ENCODE measurements at places on chromosomes 1 and 21. TPM values are rescaled to one million over a fixed set of nuclear protein-coding genes. Genes with fewer than 3 reads are reported as not detected.

Gene TNFRSF9
- total RNA-seq = 149 TPM

Gene ALX3
- total RNA-seq = not detected

Gene FOXD2
- total RNA-seq = not detected

DNA sequence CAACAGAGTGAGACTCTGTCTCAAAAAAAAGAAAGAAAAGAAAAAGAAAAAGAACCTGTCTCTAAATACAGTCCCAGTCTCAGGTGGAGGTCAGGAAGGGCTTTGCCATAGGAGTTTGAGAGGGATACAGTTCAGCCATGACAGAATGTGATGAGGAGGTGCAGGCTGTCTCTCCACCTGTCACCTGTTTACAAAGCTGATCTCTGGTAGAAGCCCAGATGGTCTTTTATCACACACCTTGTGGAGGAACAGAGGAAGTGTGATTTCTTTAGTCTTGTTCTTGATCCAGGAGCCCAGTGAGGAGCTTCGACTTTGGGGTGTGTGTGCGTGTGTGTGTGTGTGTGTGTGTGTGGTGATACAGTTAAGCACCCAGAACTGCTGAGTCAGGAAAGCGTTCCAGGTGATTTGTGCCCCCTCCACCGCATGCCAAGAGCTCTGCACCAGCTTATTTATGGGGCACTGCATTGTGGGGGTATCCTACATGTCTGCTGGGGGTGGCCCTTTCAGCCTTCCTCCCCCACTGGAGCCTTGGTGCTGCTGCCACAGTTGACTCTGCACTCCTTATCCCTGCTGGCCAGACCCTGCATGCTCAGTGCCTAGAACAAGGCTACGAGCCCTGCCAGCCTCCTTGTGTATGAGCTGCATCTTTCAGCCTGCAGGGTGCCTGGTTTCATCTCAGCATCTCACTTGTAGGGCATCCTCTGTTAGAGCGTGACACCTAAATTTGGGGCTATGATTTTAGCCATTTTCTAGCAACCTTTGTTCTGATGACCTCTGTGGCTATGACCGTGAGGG lies 19.3 kb downstream of the DOP1B start:
- DNase-seq = no peak

DNA sequence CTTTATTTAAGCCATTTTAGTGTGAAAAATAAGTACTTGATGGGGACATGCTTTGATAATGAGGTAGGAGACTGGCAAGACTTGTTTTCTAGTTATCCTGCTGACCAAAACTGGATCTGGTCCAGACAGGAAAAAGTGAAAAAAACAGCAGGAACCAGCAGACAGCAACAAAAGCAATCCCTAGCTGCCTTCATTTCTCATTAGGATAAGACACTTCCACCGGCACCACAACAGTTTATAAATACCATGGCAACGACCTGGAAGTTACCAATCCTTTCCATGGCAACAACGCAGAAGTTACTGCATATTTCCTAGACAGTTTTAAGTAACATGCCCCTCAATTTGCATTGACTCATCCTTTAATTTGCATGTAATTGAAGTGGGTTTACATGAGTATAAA lies 993.8 kb upstream of the NCAM2 start:
- DNase-seq = no peak

- no peak for DNase-seq
These were observed 10.9 kb downstream of the POMGNT1 start for GRCh38 chr1:46187106-46187869.

DNA sequence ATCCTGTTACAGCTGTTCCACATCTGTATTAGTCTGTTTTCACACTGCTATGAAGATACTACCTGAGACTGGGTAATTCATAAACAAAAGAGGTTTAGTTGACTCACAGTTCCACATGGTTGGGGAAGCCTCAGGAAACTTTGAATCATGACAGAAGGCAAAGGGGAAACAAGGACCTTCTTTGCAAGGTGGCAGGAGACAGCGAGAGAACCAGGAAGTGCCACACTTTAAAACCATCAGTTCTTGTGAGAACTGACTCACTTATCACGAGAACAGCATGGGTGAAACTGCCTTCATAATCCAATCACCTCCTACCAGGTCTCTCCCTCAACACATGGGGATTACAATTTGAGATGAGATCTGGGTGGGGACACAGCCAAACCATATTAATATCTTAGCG lies 110.3 kb upstream of the TRABD2B start:
- DNase-seq = no peak

DNA sequence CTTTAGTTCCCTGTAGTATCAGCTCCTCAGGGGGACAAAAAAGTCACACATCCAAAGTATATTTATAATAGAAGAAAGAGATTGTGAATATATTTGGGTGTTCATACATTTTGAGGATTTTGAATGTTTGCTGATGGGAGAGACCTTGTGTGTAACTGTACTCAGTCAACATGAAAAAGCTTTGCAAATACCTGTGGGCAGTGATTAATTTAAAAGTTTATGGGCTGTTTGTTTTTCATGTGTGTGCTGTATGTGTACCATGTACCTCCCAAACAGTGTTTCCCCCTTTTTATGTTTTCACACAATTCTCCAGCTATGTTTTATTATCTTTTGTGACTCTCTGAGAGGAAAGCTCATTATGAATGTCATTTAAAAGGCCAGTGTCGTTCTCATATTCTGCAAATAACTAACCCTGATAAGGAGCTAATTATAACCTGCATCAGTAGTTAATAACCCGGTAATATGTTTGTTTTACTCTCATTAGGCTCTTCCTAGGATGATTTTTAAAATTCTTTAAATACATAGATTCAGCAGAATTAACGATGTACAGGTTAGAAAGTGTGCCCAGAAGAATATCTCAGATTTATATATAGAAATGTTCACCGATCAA lies 271.5 kb downstream of the NFIA start:
- no peak for DNase-seq

- no peak for DNase-seq
These were observed 120.1 kb upstream of the TNR start for GRCh38 chr1:175863299-175864050.

DNA sequence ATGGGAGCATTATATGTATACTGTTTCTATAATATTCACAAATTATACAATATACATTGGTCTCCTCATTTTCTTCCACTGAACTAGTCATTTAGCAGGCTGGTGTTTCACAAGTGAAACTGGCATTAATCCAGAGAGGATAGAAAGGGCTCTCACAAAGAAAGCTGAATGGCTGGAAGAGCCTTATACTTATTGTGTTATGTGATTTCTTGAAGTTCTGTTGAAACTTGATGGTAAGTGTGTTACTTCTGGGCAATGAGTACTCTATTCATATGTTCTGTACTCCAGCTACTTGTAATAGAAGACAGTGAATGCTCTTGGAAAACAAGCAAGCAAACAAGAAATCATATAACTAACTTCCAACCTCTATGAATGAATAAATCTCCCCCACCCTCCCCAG lies 14.9 kb downstream of the STX12 start:
- DNase-seq = no peak

GRCh38 chr1:43772978-43773377 lies 65.6 kb downstream of the ST3GAL3 start:
- no peak for DNase-seq

- DNase-seq = no peak
These were observed 60.8 kb downstream of the COL18A1 start for GRCh38 chr21:45465611-45466329.

- no peak for DNase-seq
These were observed 12.3 kb upstream of the TTC39A start for GRCh38 chr1:51342591-51343206.

- DNase-seq = no peak
These were observed 48.1 kb downstream of the STUM start for GRCh38 chr1:226596531-226597165.

- peak; percentile 95 for DNase-seq
These were observed 4.9 kb downstream of the SH3BGRL3 start for GRCh38 chr1:26284597-26285347.

DNA sequence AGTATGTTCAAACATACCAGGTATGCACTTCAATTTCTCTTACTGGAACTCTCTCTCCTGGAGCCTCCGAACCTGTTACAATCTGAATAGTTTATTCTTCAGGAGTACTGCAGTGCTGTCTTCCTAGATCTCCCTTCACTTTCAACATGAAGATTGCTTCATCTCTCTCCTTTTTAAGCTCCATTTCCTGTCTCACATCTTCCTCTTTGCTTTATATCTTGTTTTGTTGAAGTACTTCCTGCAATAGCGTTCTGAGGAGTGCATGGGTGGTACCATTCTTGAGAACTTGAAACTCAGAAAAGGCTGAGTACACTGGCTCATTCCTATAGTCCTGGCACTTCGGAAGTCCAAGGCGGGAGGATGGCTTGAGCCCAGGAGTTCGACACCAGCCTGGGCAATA lies 15.7 kb upstream of the C1orf146 start:
- DNase-seq = no peak

Data from activated naive CD8-positive, alpha-beta T cell treated with anti-CD3 and anti-CD28 coated beads for 36 hours (primary cell).